CD8-positive, alpha-beta T cell (primary cell): ENCODE measurements at places on chromosomes 1 and 21.

GRCh38 chr1:95043141-95043980 lies 29.4 kb downstream of the ALG14 start:
- DNase-seq, result peak; percentile 75

GRCh38 chr1:55861676-55862340 lies 646.6 kb upstream of the USP24 start:
- no peak for DNase-seq

- DNase-seq, result no peak
Observed at GRCh38 chr21:39674801-39675200, 62.1 kb downstream of the B3GALT5 start.

DNA sequence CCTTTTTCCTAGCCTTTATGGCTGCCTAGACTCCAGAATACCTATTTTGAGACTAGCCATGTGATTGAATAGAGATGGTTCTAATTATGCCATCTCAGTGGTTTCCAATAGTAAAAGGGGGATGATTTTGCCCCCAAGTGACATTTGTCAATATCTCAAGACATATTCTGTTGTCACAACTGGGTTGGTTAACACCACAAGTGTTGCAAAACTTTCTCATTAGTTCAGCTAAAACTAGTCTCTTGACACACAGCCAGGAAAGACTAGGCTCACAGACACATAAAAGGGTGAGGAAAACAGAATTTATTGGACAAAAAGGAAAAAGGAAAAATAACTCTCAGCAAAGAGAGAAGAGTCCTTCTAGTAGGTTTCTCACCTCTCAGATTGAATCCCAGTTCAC lies 39.9 kb upstream of the GBP5 start:
- no peak for DNase-seq

- no peak for DNase-seq
Observed at GRCh38 chr1:246724731-246725095, 504 bp downstream of the SCCPDH start.

GRCh38 chr1:12469990-12470389 lies 148.0 kb downstream of the DHRS3 start:
- DNase-seq, result no peak

DNA sequence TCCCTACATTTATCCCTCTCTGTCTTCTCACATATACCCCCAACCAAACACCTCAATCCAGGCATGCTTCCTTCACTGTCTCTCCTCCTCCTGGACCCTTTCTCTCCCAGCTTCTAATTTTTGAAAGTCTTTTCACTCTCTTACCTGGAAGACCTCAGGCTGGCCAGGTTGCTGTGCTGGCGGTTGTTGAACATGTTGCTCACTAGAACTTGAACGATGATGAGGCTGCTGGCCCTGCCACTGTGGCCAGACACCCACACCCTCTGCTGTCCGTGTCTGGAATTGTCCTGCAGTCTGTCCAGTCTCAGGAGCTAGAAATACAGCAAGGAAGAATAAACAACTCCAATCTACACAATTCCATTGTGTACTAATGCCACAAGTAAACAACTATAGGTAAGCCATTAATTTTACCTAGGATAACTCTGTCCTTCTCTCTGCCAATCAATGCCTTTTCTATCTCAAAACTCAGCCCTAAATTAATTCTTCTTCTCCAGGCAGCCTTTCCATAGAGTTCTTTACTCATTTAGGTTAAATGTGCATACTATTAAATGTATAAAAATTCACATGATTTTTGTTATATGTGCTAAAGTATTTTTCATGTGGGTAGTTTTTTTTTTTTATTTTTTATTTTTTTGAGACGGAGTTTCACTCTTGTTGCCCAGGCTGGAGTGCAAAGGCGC lies 5.1 kb upstream of the CTSK start:
- no peak for DNase-seq

DNA sequence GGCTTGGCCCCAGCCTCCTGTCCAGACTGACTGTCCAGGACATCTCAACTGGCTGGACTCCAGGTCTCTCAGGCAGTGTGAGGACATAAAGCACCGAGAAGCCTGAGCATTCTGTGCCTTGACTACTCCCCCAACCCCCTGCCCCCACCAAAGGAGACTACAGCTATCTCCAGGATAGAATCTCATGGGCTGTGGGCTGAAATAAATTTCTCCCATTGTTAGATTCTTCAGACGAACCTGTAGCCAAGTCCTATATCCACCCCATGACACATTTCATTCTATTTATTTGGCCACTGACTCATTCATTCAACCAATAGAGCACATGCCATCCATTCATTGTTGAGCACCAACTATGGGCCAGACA lies 11.4 kb downstream of the VWA5B1 start:
- no peak for DNase-seq

- no peak for DNase-seq
Observed at GRCh38 chr1:154698320-154699096, 90.5 kb upstream of the ADAR start.

DNA sequence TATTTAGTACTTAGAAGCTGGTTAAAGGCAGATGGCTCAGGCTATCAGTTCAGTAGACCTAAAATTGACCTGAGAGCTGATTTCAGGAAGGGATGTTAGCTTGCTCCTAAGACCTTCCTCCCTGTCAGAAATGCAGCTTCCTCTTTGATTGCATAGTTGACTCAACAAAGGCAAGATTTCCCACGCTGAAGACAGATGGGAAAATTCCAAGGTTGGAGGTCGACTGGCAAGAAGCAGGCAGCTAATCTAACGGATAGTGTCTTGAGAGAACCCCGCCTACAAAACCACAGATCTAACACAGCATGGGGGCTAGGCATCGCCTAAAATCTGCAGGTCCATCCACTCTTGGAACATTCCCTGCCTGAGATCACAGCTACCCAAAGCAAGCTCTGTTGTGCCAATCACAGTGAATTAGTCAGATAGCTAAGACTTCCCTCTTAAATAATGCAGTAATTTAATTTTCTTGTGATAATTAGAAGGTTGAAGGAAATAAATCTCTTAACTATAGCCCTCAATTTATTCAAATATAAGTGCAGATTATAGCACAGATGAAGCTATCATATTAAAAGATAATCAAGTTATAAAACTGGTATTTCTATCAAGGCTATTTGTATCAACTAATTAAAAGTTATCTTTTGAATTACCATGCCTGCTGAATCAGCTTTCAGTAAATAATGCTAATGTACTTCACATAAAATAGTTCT lies 357.8 kb upstream of the SGIP1 start:
- no peak for DNase-seq

GRCh38 chr1:233409540-233409939 lies 82.0 kb downstream of the MAP3K21 start:
- no peak for DNase-seq

DNA sequence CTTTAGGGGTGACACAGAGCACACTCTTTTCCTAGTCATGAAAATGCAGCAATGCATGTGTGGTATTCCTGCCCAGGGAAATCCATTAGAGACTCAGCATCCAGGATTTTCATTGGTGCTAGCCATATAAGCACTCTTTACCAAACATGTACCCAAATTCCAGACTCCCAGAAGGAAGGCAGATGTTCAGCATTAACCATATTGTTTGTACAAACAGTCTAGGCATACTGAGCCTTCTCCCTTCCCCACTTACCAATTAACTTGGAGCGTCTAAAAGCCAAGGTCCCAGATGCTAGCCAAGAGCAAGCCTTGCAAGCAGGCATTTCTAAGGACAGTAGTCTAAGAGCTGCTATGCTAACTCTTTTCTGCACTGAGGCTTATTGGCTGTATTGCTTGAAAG lies 27.9 kb downstream of the ZBED6 start:
- no peak for DNase-seq

- DNase-seq, result no peak
Observed at GRCh38 chr1:230160957-230161771, 94.1 kb downstream of the GALNT2 start.

GRCh38 chr1:234452406-234452965 lies 26.5 kb downstream of the TARBP1 start:
- no peak for DNase-seq

DNA sequence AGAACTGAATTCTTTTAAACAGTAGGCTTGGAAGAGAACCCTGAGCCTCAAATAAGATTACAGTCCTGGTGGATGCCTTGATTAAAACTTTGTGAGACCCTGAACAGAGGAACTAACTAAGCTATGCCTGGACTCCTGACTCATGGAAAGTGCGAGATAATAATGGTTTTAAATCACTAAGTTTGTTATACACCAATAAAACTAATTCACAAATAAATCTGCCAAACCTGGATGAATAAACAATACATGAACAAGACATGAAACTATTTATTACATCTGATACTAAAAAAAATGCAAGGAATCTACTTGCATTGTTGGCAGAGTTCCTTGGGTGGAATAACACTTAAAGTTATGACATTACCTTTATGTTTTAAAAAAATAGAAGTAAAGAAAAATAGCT lies 118.4 kb downstream of the PIGK start:
- DNase-seq, result no peak

- no peak for DNase-seq
Observed at GRCh38 chr1:224510880-224511645, 76.5 kb upstream of the WDR26 start.

DNA sequence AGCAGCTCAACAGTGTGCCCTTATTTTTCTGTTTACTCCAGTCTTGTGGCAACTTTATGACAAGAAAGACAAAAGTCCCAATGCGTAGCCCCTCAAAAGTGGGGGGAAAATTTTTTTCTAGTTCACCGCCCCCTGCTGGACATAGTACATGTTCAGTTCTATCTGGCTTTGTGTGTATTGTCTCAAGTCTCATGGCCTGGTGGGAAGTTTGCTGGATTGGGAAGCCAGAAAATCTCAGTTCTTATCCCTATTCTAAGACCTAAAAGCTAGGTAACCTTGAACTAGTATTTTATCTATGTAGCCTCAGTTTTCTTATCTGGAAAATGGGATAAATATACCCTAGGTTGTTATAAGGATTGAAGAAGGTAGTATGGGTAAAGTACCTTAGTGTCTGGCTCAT lies 55.8 kb upstream of the LDLRAP1 start:
- DNase-seq, result peak; percentile 38

DNA sequence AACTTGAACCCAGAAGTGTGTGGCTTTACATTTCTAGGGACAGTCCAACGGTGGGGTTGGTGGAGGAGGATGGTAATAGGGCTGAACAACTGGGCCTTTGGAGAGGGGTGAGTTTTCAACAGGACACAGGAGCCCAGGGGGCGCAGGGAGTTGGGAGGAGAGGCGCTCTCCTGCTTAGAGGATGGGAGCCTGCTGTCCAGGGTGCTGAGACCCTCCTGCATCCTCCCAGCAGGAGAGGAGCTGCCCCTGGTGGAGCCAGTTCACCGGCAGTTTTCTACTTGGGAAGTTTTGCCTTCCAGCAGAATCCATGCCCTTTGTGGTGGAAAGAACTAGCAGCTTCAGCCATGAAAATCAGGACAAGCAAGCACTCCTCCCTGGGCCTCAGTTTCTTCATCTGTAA lies 8.6 kb downstream of the KCNC4 start:
- no peak for DNase-seq

DNA sequence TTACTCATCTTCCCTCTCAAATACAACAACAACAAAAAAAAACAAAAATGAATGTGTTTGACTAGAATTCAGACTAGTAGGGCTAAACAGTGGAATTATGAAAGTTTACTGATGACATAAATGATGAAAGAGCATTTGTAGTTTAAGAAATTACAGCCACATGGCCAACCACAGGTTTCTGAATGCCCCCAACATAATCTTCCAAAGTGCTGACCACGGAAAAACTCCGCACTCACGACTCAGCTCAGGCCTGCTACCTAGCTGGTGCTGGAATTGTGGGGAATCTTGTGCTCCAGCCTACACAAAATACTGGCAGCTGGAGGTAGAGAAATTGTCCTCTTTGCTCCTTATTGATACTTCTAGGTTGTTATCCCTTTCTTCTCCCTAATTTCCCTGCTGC lies 23.6 kb upstream of the TBX15 start:
- no peak for DNase-seq

DNA sequence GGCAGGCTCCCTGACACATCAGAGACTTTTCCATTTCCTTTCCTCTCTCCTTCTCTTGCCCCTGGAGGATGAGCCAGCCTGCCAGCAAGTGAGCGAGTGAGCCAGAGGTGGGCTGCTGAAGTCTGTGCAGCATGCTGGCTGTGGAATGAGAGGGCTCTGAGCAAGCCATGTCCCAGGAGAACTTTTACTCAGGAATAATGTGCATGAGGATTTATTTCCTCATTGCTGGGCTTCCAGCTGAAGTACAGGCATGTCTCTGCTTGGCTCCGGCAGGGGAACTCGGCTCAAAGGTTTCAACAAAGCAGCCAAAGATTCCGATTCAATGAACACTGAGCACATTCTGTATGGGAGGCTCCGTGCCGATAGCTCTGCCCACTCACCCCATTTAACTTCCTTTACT lies 43.7 kb downstream of the UBIAD1 start:
- no peak for DNase-seq

GRCh38 chr1:92756537-92756936 lies 28.4 kb downstream of the EVI5 start:
- no peak for DNase-seq

- peak; percentile 74 for DNase-seq
Observed at GRCh38 chr1:23177438-23178380, 9.1 kb upstream of the LUZP1 start.

DNA sequence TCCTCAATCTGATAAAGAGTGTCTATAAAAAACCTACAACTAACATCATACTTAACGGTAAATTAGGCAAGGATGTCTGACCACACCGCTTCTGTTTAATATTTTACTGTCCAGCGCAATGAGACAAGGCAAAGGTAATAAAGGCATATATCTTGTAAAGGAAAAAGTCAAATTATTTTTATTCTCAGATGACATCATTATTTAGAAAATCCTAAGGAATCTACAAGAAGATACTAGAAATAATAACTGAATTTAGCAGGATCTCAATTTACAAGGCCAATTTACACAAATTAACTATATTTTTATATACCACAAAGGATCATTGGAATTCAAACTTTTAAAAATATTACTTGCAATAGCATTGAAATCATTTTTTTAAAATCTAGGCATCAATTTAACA lies 29.4 kb downstream of the GJA4 start:
- DNase-seq, result no peak

GRCh38 chr1:244603498-244603897 lies 49.4 kb upstream of the DESI2 start:
- DNase-seq, result no peak

DNA sequence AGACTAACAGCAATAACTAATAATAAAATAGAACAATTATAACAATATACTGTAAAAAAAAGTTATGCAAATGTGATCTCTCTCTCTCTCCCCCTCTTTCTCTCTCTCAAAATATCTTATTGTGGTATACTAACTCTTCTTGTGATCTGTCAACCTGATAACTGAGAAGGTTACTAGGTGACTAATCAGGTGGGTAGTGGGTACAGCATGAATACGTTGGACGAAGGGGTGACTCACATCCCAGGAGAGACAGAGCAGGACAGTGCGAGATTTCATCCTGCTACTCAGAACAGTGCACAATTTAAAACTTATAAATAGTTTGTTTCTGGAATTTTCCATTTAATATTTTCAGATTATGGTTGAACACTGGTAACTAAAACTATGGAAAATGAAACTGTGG lies 257.5 kb downstream of the LRRC40 start:
- DNase-seq, result no peak
